Frontal cortex (tissue), 4 donors: ENCODE measurements at places on chromosomes 6 and 20. TPM values are rescaled to one million over a fixed set of nuclear protein-coding genes. Genes with fewer than 3 reads are reported as not detected.

GRCh38 chr6:133707456-133707855 is 181.5 kb upstream of the TCF21 start:
- no peak for DNase-seq

DNA sequence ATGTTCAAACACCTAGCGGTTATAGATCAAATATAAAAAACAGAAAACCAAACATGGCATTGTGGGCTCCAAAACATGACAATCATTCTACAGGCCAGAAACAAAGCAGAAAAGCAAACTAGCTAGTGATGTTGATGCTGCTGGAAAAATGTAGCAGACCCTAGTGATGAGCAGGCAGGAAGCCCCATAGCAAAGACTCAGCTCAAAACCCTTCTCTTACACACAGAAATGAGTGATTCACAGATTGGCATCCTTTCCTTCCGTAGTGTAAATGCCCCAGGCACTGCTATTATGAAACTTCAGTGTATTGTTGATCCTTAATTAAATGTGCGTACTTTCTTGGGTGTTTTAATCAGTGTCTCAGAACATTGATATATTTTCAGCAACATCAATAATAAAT is 425.1 kb downstream of the UTRN start:
- no peak for DNase-seq

DNA sequence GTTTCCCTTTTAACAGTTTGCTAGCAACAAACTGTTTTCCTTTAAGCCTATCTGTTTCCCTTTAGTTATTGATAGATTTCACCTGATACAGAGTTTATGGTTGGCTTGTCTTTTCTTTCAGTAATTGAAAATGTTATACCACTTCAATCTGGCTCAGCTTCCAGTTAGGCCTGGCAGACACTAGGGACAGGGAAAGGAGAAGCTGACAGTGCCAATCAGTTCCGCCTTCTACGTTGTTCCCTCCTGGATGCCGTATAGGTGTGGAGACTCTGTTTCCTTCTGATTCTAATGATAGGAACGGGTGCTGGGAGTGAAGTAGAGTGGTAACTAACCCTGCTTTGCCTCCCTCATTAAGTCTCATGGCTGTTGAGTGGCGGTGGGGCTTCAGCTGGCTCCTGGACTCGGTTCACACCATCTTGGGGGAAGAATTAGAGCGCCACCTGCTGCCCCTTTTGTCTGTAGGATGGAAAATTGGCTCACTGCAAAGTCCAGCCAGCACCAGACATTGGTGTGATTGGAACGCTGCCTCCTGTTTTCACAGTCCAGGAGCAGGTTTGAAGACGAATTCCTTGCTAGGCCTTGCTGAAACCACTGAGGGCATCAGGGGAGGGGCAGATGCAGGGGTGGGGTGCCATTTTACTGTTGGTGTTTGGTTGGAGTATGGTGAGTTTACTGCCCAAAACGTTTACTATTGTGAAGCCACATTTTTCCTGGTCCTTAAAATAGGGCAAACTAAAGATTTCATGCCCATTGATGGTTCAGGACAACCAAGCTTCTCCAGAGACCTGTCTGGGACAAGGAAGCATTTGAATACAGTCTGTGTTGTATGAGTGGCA is 1729.5 kb downstream of the GRIK2 start:
- DNase-seq, result no peak

- no peak for DNase-seq
Measured at GRCh38 chr6:10890151-10890550, 3.3 kb downstream of the SYCP2L start.

FBXO9 gene
- 41.6 TPM for total RNA-seq

DNA sequence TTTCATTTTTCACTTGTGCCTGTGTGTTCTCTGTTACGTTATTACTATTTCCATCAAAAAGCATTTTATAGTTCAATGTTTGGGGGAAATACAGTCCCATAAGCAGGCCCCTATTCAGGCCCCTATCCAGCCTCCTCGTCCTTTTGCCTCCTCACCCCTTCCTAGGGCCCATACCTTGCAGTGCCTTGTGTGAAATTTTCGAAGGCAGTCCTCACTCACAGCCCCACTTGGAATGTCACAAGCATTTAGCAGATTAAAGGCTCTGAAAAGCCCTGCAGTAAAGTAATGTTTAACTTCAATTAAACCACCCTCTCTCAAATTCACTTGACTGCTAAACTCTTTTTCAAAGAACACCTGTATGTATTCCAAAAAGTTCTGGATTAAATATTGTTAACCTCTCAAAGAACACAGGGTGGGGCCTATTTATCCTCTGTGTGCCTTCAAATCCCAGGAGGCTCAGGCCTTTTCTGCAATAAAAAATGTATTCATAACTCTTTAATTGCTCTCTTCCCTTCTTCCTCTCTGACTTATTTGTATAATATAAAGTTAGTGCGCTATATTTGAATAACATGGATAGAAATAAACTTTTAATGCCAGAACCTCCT is 202.5 kb downstream of the FOXA2 start:
- DNase-seq, result no peak

TINAG gene
- 0.41 TPM for total RNA-seq

TTLL9 gene
- total RNA-seq, result 1.2 TPM

KHDC1L gene
- total RNA-seq, result 1.2 TPM

KIAA1755 gene
- 1.2 TPM for total RNA-seq

DNA sequence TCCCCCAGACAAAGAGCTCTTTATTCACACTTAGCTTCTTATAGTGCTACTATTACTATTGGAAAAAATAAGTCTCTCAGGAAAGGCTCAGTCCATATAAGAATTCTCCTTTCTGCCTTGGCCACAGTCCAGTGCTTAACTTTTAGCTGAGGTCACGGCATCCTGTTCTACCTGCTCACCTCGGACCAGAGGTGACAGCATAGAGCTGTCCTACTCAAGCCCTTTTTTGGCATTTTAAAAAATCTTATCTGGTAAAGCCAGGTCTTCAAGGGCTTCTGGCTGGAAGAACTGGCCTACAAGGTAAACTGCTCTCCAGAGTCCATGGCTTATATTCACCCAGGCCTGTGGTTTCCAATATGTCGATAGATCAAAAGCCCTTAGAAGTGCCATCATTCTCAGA is 109.7 kb downstream of the RCAN2 start:
- no peak for DNase-seq

DNA sequence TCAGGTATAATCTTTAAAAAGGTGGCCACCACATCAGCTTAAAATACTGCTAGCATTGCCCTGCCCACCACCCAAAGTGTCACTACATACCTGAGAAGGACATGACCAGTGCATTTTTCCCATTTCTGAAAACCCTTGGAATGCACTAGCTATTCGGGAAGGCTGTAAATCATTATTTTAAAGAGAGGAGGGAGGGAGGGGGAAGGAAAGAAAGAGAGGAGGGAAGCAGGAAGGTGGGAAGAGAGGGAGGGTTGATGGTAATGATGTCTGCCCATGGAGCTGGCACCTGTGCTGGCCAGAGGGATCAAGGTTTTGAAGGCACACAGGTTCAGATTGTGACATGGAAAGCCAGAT is 32.4 kb downstream of the VAPB start:
- no peak for DNase-seq

DNA sequence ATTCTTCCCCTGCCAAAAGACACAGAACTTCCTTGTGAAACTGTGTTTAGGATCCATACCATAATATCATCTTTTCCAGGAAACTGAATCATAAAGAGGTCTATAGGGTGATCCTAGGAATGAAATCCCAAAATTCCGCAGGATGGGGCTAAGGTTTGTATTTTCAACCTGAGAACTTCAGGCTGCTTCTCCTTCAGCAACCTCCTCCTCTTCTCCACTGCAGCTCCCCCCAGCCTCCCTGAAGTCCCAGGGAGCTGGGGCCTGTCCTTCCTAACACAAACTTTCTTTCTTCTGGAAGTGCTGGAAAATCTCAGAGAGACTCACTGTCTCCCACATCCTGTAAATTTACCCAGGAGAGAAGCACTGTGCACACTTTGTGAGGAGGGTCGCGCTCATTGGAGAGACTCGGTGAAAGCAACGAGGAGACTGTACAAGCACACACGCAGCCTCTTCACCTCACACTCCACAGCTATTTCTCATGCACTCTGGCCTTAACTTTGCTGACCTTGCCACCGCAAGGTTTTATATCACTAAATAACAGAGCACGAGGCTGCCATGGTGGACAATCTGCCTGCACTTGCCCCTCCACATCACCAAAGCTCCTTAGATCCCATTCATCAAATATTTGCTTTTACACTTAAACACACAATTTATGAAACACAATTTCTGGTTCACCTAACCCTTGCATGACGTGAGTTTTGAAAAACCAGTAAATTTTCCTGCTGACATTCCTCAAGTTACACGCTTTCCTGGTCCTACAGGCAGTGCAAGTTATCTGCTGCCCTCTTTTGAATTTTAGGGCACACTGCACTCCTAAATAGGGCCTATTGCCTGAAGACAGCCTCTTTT is 14.3 kb downstream of the ID4 start:
- DNase-seq, result peak; percentile 79

LKAAEAR1 gene
- total RNA-seq, result 2.9 TPM

GRCh38 chr6:168637834-168638233 is 196.8 kb downstream of the SMOC2 start:
- DNase-seq, result no peak

MUCL3 gene
- not detected for total RNA-seq

GRCh38 chr6:122405417-122405816 is 6.0 kb downstream of the HSF2 start:
- no peak for DNase-seq

EPB41L1 gene
- 58.7 TPM for total RNA-seq

OVOL2 gene
- 0.41 TPM for total RNA-seq

GRCh38 chr20:57470212-57470522 is 54.8 kb downstream of the CTCFL start:
- no peak for DNase-seq

GRCh38 chr6:52317211-52317610 is 32.7 kb upstream of the MCM3 start:
- no peak for DNase-seq

GRCh38 chr6:124512431-124512830 is 449.8 kb upstream of the RNF217 start:
- no peak for DNase-seq

LGSN gene
- total RNA-seq, result 0.82 TPM

DNA sequence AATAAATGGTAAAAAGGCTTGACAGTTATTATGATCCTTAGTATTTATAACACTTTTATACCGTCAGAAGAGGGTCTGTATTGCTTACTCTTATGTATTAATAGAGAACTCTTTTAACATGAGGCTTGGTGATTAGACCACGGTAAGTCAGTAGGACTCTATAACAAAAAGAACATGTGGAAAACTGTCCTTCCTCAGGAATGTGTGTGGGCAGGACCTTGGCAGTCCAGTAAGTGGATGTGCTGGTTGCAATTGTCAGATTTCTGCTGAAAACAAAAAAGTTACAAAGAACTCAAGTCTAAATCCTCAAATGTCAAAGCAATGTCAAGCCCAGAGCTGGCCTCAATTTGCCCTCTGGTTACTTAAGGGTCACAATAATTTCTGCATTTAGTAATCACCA is 81.1 kb downstream of the PLCG1 start:
- no peak for DNase-seq

- no peak for DNase-seq
Measured at GRCh38 chr6:145373826-145374225, 361.5 kb downstream of the EPM2A start.

CLPSL2 gene
- total RNA-seq, result not detected

POU5F1 gene
- total RNA-seq, result not detected

SPEF1 gene
- total RNA-seq, result 0.41 TPM

- no peak for DNase-seq
Measured at GRCh38 chr6:56356426-56356825, 109.0 kb upstream of the COL21A1 start.

WFDC12 gene
- not detected for total RNA-seq

SLC16A10 gene
- 11.0 TPM for total RNA-seq

GRCh38 chr6:129368076-129368475 is 341.9 kb downstream of the ARHGAP18 start:
- DNase-seq, result no peak

DNA sequence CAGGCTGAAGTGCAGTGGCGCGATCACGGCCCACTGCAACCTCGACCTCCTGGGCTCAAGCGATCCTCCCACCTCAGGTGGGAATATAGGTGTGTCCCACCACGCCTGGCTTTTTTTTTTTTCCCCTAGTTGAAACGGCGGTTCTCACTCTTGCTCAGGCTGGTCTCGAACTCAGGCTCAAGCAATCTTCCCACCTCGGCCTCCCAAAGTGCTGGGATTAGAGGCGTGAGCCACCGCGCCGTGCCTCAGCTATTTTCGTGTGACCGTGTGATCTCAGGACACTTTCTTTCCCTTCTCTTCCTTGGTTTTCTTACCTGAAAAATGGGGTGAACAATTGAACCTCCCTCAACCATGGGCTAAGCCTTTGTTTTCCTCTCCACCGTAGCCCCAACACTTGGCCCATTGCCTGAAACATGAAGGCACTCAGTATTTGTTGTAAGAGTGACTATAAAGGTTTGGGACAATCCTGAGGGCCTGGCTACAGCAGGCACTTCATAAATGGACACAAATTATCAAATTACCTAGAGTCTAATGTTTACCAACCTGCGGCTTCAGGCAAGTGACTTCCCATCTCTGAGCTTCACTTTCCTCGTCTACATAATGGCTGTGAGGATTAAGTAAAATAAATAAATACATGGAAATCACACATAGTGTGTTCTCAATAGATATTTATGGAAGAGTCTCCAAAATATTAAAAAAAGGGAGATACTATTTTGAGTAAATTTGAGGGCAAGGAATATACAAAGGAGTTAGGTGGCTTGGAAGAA is 31.4 kb upstream of the ID1 start:
- DNase-seq, result no peak

- DNase-seq, result no peak
Measured at GRCh38 chr6:28807682-28808280, 116.0 kb downstream of the TRIM27 start.

DNA sequence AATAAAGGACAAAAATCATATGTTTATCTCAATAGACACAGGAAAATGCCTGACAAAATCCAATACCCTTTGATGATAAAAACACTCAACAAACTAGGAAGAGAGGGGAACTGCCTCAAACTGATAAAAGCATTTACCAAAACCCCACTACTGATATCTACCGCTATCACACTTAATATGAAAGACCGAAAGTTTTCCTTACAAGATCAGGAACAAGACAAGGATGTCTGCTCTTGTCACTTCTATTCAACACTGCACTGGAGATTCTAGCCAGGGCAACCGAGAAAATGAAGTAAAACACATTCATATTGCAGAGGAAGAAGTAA is 25.1 kb downstream of the GZF1 start:
- DNase-seq, result no peak

- DNase-seq, result no peak
Measured at GRCh38 chr20:17868151-17868550, 100.4 kb downstream of the SNX5 start.

ITPR3 gene
- 1.2 TPM for total RNA-seq

GSTA3 gene
- not detected for total RNA-seq

APOM gene
- total RNA-seq, result 0.41 TPM
